ENCODE measurements at places on chromosomes 6 and 20. TPM values are rescaled to one million over a fixed set of nuclear protein-coding genes. Genes with fewer than 3 reads are reported as not detected.
A peak's percentile ranks its signal among the peaks of the same experiment; 100 is the strongest.

The SPATS1 gene
- not detected for polyA plus RNA-seq

The KCNK17 gene
- polyA plus RNA-seq: 1.0 TPM

The CENPQ gene
- 7.0 TPM for polyA plus RNA-seq

The NKX2-4 gene
- polyA plus RNA-seq: not detected

The RSPO3 gene
- 12.7 TPM for polyA plus RNA-seq

The ZDHHC14 gene
- polyA plus RNA-seq: 6.7 TPM

The SNX3 gene
- 195 TPM for polyA plus RNA-seq

The SLC17A1 gene
- not detected for polyA plus RNA-seq

The POM121L2 gene
- polyA plus RNA-seq: not detected

The GSTA3 gene
- not detected for polyA plus RNA-seq

The HSD17B8 gene
- polyA plus RNA-seq: 11.5 TPM

The DDX43 gene
- polyA plus RNA-seq: 1.2 TPM

The IER3 gene
- 13.0 TPM for polyA plus RNA-seq

- no peak for DNase-seq
These were observed 36.7 kb downstream of the MAN1A1 start for GRCh38 chr6:119312875-119313338.

DNA sequence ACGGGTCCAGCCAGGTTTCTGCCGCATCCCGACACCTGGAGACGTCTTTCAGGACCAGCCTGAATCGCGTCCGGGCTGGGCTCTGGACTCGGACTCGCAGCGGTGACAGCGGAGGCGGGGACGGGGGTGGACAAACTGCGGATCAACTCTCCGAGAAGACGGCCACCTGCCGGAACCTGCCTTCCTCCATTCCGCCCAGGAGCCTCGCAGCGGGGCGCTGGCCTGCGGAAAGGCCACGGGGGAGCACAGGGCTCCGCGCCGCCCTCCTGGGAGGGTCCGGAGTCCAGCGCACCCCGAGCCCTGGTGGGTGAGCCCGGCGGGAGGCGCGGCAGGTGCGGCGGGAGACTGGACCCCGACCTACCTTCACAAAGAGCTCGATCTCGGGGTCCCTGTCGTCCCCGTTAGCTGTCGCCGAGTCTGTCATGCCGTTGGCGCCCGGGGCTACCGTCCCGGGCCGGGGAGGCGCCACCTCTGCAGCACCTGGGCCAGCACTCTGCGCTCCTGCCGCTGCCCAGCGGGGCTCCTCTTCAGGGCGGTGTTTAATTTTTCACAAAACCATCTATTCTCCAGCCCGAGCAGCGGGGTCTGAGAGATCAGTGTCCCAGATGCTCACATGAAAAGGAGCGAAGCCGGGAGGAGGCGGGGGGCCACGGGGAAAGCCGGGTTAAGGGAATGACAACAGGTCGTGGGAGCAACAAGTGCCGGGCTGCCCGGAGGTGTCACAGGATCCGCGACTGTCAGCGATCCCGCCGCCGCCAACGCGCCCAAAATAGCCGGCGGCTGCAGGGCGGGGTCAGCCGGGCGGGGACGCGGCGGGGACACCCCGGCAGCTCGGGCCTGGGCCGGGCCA is at the start of gene CLIC5:
Gene CLIC5 (minus strand): TSS at position 742 of the 850 bp plus-strand sequence. CDS start 318 bp downstream, at position 424.
- no peak for DNase-seq

DNA sequence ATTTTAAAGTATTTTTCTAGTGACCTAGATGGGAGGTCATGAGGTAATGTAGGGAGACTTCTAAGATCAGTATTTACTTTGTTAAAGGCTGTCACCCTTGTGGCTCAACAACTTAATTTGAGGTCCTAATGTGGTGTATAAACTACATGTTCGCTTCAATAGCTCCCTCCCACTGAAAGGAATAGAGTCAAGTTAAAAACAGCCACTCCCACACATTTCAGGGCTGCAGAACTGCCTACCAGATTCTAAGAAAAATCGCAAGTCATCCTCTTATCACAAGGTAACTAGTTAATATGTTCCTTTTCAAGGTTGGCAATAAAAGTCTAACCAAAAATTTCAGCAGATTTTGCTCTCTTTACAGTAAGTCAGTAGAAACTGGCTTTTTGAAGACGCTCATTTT is 15.1 kb downstream of the GSTA1 start:
- DNase-seq: no peak

DNA sequence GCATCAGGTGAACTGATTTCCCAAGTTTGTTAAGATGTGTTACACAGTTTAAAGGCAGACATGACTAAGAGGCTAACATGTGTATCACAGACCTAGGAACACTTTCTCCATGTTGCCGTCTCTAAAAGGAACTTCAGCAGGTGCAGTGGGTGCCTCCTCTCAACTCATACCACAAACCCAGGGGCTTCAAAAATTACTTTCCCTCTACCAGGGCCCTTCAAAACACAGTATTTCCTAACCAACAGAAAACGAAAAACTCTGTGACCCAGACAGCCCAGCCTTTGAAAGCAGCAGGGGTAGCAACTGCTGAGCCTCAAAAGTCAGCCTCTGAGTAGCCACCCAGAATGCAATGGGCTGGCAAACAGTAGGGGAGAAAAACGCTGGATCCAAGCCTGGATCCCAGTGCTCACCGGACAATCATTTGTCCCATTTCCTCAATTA is 28.5 kb downstream of the B4GALT5 start:
- no peak for DNase-seq

DNA sequence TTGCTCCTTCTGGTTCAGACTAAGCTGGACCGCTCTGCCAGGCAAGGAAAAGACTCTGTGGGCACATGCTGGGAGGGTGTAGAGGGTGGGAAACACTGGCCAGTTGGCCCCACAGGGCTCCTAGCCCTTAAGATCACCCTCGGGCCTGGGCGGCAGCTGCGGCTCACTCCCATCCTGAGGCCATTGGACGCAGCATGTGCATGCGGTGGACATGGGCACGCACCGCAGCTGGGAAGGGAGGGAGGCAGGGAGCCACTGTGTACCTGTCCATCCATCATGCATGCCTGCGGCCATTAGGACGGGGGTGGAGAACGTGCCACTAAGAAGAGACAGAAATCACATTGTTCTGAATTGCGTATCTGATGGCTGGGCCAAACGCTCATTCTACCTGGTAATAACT is 140.1 kb upstream of the THBS2 start:
- no peak for DNase-seq

GRCh38 chr6:167650730-167651317 is 175.9 kb upstream of the AFDN start:
- DNase-seq: no peak

GRCh38 chr6:126054802-126055201 is 68.5 kb downstream of the TRMT11 start:
- no peak for DNase-seq

DNA sequence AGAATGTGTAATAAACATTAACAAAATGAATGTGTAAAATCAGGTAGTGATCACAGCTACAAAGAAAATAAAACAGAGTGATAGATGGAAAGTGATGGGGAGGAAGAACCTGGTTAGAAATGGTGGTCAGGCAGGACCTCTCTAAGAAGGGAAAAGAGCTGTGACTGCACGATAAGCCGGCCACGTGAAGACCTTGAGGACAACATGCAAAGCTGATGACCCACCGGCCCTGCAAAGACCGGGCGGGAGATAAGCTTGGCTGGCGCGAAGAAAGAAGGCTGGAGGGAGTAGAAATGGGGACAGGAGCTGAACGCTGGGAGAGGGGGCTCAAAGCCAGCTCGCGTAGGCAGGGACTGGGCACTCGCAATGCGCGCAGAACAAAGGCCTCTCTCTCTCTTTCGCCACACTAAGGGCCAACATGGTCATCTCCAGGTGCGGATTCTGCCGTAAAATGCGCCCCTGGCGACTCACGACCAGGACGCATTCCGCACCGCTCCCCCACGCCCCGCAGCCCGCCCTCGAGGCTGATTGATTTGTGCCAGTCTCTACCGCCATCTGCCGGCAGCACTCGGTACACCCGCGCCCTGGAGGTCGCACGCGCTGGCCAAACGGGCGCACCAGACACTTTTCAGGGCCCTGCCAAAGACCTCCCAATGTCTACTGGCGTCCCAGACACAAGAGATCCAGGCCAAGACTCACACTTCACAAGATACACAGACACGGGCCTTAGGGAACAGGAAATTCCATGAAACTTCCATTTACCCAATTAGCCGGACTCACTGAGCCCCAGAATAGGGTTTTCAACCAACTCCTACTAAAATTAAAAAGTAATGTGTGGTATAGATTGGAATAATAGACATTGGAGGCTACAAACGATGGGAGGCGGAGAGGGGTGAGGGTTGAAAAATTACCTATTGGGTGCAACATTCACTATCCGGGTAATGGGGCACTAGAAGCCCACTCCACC is 9.4 kb downstream of the DEFB132 start:
- peak; percentile 85 for DNase-seq

GRCh38 chr6:27470023-27470422 is 2.9 kb downstream of the ZNF184 start:
- no peak for DNase-seq

GRCh38 chr6:108846628-108847027 is 1.6 kb upstream of the ARMC2 start:
- no peak for DNase-seq

- no peak for DNase-seq
These were observed 59.8 kb upstream of the MYL9 start for GRCh38 chr20:36481380-36482043.

- no peak for DNase-seq
These were observed 128.6 kb upstream of the FAM83B start for GRCh38 chr6:54717849-54718455.

- no peak for DNase-seq
These were observed 115.8 kb downstream of the MTFR2 start for GRCh38 chr6:136134268-136134667.

GRCh38 chr20:815914-816606 is 17.5 kb upstream of the FAM110A start:
- DNase-seq: peak; percentile 47

- DNase-seq: no peak
These were observed 60.2 kb downstream of the TMEM242 start for GRCh38 chr6:157263146-157263545.

DNA sequence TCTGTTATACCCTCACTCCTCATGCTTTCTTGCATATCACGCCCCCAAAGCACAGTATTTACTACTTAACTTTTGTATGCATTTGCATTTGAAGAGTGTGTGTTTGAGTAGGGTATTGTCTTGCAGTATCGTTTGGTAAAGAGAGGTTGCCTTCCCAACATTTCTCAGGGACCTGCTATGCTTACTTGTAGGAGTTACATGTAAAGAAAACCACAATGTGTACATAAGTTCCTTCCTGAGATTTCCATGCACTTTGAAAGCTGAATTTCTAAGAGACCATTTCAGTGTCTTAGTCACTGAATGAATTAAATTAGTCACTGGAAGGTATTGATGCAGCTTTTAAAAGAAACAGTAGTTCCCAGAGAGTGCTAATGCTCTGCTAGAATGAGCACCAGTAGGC is 159.3 kb upstream of the LAMA2 start:
- DNase-seq: no peak

DNA sequence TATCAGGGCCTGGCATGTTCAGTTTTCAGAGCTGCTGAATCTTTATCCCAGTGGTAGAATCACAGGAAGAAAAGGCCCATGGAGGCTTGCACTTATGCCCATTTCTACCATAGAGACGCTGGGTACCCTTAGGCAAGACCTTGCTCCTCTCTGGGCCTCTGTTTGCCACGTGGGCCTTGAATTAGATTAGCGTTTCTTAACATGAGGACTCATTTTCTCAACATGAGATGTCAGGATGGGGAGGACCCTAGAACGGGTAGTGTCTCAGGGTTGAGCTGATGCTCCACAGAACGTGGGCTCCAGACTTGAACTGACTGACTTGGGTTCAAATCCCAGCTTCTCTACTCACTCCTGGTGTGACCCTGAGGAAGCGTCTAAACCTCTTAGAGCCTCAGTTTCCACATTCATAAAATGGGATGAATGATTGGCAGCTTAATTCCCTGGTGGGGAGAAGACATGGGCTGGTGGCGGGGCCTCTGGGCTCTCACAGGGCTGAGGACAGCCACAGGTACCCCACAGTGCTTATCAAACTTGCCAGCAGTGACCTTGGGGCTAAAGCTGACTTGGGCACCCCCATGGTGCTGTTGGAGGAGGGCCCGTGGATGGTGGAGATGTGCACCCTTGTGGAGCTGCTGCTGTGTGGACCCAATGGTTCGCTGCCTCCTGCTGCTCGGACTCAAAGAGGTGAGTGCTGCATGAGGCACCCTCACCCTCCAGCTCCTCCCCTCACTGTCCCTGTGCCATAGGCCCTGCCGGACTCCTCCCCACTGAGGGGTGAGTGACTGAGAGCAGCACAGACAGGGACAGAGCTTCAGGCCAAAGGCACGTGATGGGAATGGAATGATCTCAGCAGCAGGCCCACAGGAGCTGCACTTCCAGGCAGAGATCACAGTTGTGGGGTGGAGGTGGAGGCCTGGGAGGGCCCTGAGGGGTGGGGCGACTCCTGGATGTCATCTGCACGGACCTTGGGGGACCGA is 28.2 kb downstream of the SUN5 start:
- DNase-seq: no peak

DNA sequence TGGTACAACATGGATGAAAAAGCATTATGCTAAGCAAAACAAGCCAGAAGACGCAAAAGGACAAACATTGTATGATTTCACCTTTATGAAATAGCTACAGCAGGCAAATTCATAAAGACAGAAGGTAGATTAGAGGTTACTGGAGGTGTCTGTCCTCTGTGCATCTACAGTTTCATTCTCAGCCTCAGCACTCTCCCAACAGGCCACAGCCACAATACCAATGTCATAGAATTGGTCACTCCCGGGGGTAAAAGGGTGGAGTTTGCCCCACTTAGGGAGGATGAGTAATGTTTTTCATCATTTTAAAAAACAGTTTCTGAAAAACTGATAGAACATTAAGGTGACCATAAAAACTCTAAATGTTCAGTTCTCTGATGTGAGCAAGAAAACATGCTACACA is 17.2 kb upstream of the TMX4 start:
- DNase-seq: no peak

DNA sequence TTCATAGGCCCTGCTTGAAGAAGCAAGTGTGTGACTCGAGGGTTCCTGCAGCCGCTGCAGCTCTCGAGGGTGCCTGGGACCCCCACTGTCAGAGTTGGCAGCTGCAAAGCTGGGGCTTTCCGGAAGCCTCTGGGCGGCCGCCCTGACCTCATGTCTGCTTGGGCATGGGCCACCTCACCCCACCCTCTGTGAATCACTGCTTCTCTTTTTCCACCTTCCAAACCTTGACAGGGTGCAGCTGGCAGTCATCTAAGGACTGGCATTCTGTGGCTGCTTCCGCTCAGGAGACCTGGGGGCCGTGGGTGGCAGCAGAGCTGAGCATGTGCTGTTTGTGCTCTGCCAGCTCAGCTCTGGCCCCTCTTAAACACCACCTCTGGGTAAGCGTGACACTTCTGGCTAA is 32.0 kb downstream of the ERMARD start:
- DNase-seq: no peak

GRCh38 chr20:51766994-51767866 is 960 bp downstream of the ATP9A start:
- peak; percentile 40 for DNase-seq

GRCh38 chr6:89997456-89998445 is 103.5 kb downstream of the GJA10 start:
- peak; percentile 30 for DNase-seq

GRCh38 chr6:139108378-139108777 is 26.5 kb upstream of the HECA start:
- DNase-seq: no peak

All from hindlimb muscle (tissue), 1 donor.